Stimulated activated CD8-positive, alpha-beta memory T cell treated with anti-CD3 and anti-CD28 coated beads, Interleukin-2, amount 100 ng/mL, for 1 hour (primary cell): ENCODE measurements at places on chromosomes 2 and 18.

- DNase-seq = no peak
Measured at GRCh38 chr18:6120820-6121279, 225.5 kb upstream of the TMEM200C start.

GRCh38 chr18:27017901-27018500 lies 152.5 kb upstream of the AQP4 start:
- no peak for DNase-seq

- no peak for DNase-seq
Measured at GRCh38 chr2:58497168-58497567, 256.0 kb upstream of the FANCL start.

- no peak for DNase-seq
Measured at GRCh38 chr2:11562476-11562875, 28.6 kb downstream of the GREB1 start.

DNA sequence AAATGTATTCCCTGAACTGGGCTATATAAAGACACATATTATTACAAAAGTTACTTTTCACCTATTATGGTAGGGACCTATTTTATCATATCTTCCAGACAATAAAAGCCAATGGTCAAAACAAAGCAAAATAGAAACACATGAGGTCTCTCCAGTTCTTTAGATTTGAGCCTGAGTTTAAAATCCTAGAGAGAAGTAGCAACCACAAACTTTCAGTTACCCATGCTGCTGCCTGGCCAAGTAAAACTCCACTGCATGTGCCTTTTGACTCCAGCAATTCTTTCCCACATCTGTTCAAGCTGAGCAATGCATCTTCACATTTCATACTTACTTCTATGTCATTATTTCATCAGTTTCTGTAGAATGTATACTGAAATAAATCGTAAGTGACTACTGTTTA lies 405.3 kb downstream of the STK39 start:
- no peak for DNase-seq

- DNase-seq = no peak
Measured at GRCh38 chr2:96733931-96734330, 5.9 kb downstream of the LMAN2L start.

- no peak for DNase-seq
Measured at GRCh38 chr2:138881126-138881525, 100.9 kb upstream of the NXPH2 start.

GRCh38 chr2:11466307-11467128 lies 557 bp upstream of the E2F6 start:
- DNase-seq = no peak

GRCh38 chr2:224469374-224469964 lies 67.6 kb upstream of the FAM124B start:
- no peak for DNase-seq

DNA sequence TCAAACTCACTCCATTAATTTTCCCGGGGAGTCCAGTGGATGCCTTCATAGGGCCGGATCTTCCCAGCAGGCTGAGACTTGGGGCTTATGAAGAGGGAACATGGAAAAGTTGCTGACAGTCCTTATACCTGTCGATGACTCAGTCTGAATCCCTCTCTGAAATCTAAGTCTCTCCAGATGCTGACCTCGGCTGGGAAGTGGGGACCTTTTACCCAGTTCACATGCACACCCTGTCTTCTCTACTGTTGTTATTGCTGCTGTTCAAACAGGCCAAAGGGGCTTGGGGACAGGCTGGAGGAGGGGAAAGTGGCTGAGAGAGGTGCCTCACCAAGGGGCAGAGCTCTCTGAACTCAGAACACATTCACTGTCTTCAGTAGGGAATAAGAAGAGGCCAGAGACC lies 4.1 kb upstream of the TNP1 start:
- DNase-seq = no peak

DNA sequence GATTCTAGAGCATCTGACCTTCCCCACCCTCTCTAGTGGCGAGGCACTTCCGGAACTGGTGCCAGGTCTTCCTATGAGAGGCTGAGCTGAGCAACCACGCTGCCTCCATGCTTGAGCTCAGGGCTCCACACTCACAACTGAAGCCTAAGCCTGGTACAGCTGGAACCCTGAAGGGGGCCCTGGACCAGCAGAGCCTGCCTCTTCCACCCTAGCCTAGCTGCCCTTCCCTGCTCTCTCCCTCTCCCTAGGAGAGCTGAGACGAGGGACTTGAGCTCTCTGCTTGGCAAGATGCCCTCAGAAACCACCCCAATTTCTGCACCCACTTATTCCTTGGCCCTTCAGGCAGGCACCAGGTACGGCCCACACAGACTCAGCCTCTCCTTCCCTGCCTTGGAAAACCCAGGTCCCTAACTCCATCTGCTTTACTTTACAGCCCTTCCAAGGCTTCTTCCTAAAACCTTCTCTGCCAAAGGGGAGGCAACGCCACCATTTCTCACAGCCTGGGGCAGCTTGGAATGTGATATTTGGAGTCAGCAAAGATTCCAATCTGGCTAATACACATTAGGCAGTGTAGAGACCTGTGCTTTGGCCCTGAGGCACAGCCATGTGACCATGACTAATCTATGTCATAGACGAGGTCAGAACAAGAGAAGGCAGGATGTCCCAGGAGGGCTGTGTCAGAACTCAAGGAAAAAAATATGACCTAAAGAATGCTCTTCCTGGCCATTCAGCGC lies 18.8 kb downstream of the COX7A2L start:
- no peak for DNase-seq

DNA sequence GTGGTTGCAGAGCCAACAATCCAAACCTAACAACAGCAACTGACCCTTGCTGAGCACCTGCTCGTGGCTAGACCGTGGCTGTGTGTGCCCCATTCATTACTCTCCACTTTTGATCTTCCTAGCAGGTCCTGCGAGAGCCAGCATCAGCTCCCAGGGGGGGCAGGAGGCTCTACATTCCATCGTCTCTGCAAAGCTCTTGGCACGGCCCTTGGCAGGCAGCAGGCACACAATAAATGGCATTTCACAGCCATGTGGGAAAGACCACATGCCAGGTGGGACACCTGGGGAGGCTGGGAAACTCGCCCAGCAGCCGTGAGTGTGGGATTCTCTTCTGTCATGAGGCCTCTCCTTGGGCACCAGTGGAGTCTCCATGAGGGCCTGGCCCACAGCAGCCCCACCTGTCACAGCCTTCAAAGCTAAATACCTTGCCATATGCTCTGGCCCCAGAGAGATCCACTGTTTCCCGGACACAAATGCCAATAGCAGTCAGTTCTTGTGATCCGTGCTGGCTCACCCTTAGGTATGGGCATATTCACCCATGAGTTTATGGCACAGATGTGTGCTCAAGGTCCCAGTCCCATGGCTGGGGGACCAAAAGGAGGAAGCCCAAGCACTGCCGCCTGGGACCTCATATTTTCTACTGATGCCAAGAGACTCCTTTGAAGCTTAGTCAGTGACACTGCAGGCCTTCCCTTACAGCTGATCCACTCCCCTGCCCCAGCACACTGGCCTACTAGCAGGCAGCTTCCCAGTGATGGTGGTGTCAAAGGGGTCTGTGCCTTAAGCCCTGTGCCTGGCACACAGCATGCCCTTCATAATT lies 6.8 kb upstream of the TEX51 start:
- DNase-seq = no peak

DNA sequence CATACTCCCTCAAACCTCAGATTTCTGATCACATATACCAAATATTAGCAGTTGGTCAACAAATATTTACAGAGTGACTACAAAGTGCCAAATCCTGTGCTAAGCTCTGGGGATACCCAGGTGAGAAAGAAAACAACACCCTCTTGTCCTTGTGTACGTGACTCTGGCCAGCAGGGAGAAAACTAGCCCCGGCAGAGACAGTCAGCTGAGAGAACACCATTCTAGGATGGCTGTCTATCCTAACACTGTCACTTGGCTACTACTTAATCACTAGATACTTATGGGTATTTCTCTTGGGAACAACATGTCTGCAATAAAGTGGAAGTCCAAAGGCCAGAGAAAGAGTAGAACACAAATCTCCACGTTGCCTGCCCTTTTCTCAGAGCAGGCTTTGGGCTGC lies 57.9 kb upstream of the CD226 start:
- DNase-seq = no peak

DNA sequence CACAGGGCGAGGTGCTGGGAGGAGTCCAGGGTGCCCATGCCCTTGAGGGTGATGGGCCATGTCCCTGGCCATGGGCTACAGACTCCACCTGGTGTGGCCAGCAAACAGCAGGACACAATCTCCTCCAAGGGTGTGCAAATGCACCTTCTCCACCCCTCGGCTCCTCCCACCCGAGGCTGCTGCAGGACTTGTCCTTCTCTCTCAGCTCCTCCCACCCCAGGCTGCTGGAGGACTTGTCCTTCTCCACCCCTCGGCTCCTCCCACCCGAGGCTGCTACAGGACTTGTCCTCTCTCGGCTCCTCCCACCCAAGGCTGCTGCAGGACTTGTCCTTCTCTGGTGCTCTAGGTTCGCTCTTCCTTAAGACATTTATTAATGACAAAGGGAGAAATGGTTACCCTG lies 57.3 kb upstream of the SNTG2 start:
- DNase-seq = no peak

DNA sequence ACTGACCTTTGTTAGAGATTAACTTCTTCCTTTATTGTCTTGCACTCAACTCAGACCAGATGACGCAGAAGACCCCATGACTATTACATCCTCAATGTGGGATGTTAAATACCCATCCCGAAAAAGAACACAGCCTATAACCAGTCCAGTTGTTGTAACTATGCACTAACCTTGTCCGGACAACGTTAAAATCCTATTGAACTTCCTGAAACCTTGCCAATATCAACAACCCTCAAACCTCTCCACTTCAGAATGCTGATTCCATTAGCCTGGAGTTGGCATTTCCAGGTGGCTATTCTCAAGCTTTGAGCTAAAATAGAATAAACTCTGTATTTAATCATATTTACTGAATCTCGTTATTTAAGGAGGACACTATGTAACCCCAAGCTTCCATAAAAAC lies 13.6 kb downstream of the NMS start:
- DNase-seq = no peak

DNA sequence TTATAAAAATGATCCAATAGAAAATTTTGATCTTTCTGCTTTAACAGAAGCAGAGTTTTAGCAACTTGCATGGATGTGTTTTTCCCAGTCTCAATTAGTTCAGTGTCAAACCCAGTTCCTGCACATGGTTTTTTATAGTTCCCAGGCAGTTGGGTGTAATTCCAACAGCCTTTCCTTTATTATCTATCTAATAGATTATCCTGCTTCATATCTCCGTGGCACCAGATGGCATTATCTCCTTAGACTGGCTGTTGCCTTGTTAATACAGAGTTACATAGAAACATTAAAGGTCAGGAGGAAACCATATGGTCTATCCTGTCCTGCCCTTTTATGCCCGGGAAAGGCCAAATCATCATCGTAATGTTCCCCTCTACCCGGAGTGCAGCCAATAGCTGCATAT lies 400.9 kb upstream of the SMIM21 start:
- DNase-seq = no peak
